Psoas muscle (tissue), 8 donors: ENCODE measurements at places on chromosomes 4 and X. TPM values are rescaled to one million over a fixed set of nuclear protein-coding genes. Genes with fewer than 3 reads are reported as not detected.

- no peak for DNase-seq
Observed at GRCh38 chrX:7269991-7270390, 122.0 kb upstream of the PUDP start.

DNA sequence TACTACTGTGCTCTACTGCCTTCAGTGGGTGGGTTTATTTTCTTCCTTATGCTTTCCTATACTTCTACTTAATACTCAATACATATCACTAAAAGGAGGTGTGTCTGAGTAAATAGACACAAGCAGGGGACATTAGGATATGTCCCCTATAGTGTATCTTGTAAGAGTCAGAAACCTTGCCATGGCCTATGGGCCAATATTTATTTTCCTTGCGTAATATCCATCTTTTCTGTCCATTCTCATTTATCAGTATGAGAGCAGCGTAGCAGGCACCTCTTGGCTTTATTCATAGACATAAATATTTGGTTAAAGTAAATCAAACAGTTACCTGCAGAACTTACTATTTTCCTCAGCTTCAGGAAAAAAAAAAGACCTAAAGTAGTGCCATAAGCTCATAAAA lies 46.6 kb upstream of the PHF8 start:
- DNase-seq, result no peak

DNA sequence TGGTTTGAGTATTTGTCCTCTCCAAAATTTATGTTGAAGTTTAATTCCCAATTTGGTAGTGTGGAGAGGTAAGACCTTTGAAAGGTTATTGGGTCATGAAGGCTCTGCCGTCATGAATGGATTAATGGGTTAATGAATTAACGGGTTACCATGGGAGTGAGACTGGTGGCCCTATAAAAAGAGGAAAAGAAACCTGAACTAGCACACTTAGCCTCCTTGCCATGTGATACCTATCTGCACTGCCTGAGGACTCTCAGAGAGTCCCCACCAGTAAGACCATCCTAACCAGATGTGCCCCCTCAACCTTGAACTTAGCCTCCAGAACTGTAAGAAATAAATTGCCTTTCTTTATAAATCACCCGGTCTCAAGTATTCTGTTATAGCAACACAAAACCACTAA lies 39.3 kb downstream of the PAGE1 start:
- DNase-seq, result no peak

- peak; percentile 88 for DNase-seq
Observed at GRCh38 chrX:134990801-134991481, at the start of gene SMIM10. SMIM10 (plus strand) TSS chrX:134990991; CDS start chrX:134991096, 105 bp downstream.

The TKTL2 gene
- not detected for total RNA-seq

GRCh38 chr4:8073206-8073863 lies 85.3 kb downstream of the ABLIM2 start:
- peak; percentile 62 for DNase-seq

The MAML3 gene
- 1.7 TPM for total RNA-seq

GRCh38 chrX:111124418-111124817 lies 28.4 kb downstream of the PAK3 start:
- no peak for DNase-seq

GRCh38 chr4:386708-387105 lies 49.1 kb downstream of the ZNF141 start:
- no peak for DNase-seq
